A375 (cell line): ENCODE measurements at places on chromosomes 13 and 19. TPM values are rescaled to one million over a fixed set of nuclear protein-coding genes. Genes with fewer than 3 reads are reported as not detected.

The ZNF723 gene
- 0.29 and 0.45 TPM in 2 replicates for total RNA-seq

The IZUMO2 gene
- total RNA-seq: not detected in 2 replicates

The NCAN gene
- 0.03 TPM in 1 of 2 replicates, not detected in the other for total RNA-seq

The KANK3 gene
- total RNA-seq: 0.27 and 0.34 TPM in 2 replicates

The KIR2DL3 gene
- total RNA-seq: not detected in 2 replicates
